ENCODE measurements at places on chromosomes 13 and 19. TPM values are rescaled to one million over a fixed set of nuclear protein-coding genes. Genes with fewer than 3 reads are reported as not detected.

The ZGLP1 gene
- 8.2 TPM for total RNA-seq

The FXYD7 gene
- total RNA-seq = 0.67 TPM

GRCh38 chr13:96782186-96782585 is 212.1 kb downstream of the OXGR1 start:
- no peak for DNase-seq

DNA sequence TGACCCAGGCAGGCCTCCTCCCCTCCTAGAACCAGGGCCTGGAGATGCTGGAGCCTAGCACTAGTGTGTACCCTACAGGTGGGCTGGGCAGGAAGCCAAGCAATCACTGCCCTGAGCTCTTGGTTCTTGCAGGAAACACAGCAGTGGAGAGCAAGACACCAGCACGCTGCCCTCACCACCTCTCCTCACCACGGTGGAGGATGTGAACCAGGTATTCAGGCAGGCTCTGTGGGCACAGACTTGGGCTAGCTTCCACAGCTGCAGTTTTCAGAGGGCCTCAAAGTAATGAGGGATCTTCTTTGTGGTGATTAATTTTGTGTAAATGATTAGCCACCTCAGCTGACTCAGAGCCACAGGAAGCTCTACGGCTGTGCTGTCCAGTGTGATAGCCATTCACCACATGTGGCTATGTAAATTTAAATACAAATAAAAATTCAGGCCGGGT is 13.6 kb upstream of the GPI start:
- no peak for DNase-seq

GRCh38 chr13:57408312-57408711 is 223.2 kb upstream of the PCDH17 start:
- DNase-seq = no peak

- DNase-seq = no peak
Observed at GRCh38 chr13:36133950-36134626, 2.9 kb upstream of the DCLK1 start.

DNA sequence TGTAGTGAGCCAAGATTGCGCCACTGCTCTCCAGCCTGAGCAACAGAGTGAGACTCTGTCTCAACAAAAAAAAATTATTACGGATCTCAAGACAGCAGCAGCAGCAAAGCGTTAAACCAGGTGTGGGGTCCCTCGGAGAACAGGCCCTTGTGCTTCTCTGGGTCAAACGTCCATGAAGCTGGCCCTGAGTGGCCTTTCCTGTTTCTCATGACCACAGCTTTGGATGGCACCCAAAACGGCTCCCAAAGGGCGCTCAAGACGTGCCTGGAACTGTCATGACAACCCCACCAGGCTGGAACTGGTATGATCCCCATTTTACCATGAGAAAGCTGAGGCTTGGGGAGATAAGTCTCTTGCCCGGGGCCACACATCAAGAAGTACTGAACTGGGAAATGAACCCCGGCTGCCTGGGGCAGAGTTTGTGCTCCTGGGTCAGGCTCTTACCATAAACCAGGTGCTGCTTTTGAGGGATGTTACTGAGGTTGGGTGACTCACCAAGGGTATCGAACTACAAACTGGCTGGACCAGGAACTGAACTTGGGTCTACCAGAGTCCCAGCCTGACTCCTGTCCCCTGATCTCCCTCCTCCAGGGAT is 11.6 kb upstream of the SAMD1 start:
- DNase-seq = no peak

DNA sequence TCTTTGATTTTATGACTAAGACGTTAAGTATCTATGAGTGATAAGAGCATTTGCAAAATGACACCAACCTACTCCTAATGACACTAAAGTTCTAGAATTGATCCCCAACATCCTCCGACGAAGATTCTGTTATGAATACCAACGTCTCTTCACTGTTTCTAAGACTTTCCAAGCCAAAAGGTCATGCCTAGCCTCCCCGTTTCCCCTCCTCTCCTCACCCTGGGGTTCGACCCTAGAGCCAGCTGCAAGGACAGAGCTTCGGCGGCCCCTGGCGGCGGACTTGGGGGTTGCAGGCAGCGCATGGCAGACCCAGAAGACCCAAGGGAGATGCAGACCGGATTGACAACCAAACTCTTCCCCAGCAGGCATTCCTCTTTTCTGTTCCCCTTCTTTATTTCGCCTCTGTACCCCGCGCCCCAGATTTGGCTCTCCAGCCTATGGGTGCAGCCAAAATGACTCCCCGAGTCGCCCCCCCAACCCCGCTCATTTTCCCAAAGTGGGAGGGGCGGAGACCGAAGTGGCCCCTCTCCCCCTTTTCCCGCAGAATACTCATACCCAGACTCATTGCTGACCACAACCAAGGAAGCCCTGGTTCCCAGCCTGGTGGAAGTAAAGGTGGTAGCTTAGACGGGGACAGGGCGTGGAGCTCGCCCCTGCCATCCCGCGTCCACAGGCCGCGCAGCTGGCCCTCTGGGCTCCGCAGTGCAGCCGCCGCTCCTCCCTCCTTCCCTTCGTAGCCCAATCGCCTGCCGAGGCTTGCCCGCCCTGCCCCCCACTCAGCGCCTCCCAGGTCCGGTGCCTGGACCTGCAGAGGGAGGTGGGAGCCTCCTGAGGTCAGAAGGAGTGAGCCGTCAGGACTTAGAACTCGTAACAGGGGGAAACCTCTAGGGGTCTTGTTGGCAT is 4.1 kb upstream of the EML2 start:
- DNase-seq = peak; percentile 96

DNA sequence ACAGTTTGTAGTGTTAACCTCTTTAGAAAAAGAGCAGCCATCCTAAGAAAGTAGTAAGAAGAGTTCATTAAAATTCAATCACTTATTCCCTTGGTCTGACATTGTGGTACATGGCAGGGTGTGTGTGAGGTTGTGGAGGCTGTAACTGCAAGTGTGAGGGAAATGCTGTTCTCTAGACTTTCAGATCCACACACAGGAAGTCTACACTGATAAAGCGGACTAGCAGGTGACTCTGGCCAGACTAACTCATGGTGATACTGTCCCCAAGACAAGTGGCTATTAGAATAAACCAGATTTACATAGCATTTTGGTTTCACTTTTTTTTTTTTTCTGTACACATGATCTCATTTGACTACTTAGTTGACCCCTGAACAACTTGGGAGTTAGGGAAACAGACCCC is 10.0 kb downstream of the MTIF3 start:
- no peak for DNase-seq

- DNase-seq = no peak
Observed at GRCh38 chr13:69319656-69320055, 788.0 kb upstream of the ATXN8OS start.
